ENCODE measurements at places on chromosomes 12 and 14.

DNA sequence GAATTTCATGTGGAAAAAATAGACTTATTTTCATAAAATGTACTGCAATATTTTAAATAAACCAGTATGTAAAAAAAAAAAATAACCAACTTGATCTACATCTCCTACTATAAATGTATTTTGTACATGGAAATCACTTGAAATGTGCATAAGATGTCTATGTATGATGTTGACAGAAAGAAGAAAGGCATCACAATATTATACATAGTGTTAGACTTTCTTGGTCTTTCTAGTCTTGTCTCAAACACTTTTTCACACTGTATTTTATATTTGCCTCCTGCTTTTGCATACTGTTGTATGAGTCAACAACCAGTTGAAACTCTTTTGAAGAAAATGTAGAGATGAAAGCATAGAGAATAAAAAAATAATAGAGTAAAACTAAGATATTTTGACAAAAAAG is 352.4 kb upstream of the MGAT4C start:
- no peaks in the 10 kb centered on the region for H3K4me1 ChIP-seq
- no peaks in the 10 kb centered on the region for H3K27me3 ChIP-seq
- no peaks in the 10 kb centered on the region for H3K36me3 ChIP-seq
- no peak overlapping the region for H3K27ac ChIP-seq

DNA sequence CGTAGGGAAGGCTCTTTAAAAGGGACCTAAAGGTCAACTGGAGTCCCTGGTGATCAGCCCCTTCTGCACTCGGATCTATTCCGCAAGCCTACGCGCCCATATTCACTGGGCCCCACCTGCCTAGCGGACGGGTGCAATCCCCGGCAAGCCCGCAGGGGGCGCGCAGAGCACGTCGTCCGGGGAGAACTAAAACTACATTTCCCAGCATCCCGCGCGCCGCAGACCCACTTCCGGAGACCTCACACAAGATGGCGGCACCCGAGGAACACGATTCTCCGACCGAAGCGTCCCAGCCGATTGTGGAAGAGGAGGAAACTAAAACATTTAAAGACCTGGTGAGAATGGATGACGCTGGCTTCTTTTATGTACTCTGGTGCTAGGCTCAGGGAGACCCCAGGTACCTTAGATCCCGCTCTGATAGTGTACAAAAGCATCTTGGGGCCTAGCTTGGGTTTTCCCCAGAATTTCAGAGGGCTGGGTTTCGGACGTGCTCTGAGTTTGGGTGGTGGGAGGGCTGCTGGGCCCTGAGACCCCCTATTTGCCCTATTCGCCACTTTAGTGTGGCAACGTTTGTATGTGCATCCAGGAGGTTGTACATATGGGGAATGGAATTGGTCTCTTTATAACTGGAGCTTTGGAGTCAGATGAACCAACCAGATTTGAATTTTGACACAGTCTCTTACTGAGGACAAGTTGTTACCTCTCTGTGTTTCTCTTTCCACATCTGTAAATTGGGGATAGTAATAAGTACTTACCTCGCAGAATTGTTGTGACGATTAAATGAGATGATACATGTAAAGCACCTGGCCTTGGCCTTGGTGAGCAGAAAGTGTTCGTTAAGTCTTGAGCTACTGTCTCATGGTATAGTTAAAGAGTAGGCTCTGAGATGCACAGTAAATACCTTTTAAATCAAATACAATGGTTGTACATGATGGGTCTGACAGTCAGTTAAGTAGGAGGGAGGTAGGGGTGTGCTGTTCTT is at the start of gene DDX47:
TSS of gene DDX47 (plus strand) at position 227 of the 982 bp plus-strand sequence. CDS start at position 249, 22 bp downstream.
- peaks cover 43% of the 10 kb centered on the region for H3K4me1 ChIP-seq
- H3K27ac ChIP-seq, result peak within 1 kb of the TSS; percentile 61
- no peaks in the 10 kb centered on the region for H3K27me3 ChIP-seq
- H3K36me3 ChIP-seq, result peaks cover 19% of the 10 kb centered on the region

- DNase-seq, result no peak
- no peaks in the 10 kb centered on the region for H3K36me3 ChIP-seq
- peaks cover 63% of the 10 kb centered on the region for H3K27me3 ChIP-seq
- H3K4me3 ChIP-seq, result no peak overlapping the region
- H3K27ac ChIP-seq, result no peak overlapping the region
These were observed 140.3 kb downstream of the NEDD1 start for GRCh38 chr12:97047361-97047760.

DNA sequence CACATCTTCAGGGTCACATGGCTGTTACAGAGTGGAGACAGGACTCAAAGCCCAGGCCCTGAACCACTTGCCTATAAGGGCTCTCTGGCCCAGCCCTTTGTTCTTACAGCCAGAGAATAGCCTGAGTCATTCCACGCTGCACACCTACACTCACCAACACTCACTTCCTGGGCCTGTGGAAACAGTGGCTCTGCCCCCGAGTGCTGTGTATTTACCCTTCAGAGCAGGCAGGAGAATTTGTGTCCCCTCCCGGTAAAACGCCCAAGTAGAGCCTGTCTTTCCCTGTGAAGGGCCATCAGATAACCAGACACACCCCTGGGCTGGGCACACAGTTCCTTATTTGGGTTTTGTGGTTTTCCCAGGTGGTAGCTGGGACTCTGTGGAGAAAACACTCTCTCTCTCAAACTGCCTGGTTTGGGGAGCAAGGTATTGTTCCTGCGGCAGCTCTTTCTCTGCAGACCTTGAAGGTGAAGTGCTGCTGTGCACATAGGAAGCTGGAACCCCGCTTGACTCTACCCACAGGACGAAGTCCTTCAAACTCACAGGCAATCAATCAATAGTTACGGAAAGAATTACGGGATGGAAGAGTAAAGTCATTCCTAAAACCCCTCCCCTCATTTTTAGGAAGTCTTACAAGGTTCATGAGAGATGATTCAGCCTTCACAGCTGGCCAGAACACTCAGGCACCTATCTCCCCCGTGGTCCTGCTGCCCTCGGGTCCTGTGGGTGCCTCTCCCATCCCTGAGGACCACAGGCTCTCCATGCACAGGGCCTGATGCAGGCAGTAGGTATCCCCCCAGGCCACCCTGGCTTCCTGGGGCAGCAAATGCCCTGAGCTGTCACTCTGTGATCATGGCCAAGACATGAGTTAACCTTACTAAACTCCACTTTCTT is 20.3 kb downstream of the FIGNL2 start:
- no peak overlapping the region for H3K4me3 ChIP-seq
- peak; percentile 86 for DNase-seq
- H3K36me3 ChIP-seq, result no peaks in the 10 kb centered on the region
- H3K4me1 ChIP-seq, result peaks cover 20% of the 10 kb centered on the region
- H3K27ac ChIP-seq, result peak overlapping the region; percentile 89

DNA sequence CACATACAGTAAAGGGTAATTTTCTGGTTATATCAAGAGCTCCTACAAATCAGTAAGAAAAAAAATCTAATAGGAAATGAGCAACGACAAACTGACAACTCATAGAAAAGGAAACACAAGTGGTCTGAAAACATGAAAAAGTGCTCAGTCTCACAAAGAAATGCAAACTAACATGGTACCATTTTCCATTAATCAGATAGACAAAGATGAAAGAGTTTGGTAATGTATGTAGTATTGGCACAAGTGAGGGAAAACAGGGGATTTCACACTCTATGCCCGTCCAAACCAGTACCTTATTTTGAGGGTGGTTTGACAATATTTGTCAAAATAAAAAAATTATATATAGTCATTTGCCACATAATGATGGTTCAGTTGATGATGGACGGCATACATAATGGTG is 13.2 kb downstream of the PTPN11 start:
- DNase-seq, result no peak
- H3K27me3 ChIP-seq, result no peaks in the 10 kb centered on the region
- H3K4me1 ChIP-seq, result no peaks in the 10 kb centered on the region
